Activated B cell treated with CpG ODN at 0.5 μM for 24 hours (primary cell): ENCODE measurements at places on chromosomes 5 and 9. TPM values are rescaled to one million over a fixed set of nuclear protein-coding genes. Genes with fewer than 3 reads are reported as not detected.

- peaks cover 85% of the 10 kb centered on the region for H3K4me1 ChIP-seq
- H3K36me3 ChIP-seq: no peaks in the 10 kb centered on the region
- peak overlapping the region; percentile 94 for H3K27ac ChIP-seq
- H3K4me3 ChIP-seq: peak overlapping the region; percentile 13
- no peak for DNase-seq
Observed at GRCh38 chr5:143002459-143003327, 232.5 kb downstream of the ARHGAP26 start.

CCL27 gene
- not detected in 2 replicates for total RNA-seq

RPS23 gene
- 4,125 and 4,753 TPM in 2 replicates for total RNA-seq

GNA14 gene
- not detected in 2 replicates for total RNA-seq

DNA sequence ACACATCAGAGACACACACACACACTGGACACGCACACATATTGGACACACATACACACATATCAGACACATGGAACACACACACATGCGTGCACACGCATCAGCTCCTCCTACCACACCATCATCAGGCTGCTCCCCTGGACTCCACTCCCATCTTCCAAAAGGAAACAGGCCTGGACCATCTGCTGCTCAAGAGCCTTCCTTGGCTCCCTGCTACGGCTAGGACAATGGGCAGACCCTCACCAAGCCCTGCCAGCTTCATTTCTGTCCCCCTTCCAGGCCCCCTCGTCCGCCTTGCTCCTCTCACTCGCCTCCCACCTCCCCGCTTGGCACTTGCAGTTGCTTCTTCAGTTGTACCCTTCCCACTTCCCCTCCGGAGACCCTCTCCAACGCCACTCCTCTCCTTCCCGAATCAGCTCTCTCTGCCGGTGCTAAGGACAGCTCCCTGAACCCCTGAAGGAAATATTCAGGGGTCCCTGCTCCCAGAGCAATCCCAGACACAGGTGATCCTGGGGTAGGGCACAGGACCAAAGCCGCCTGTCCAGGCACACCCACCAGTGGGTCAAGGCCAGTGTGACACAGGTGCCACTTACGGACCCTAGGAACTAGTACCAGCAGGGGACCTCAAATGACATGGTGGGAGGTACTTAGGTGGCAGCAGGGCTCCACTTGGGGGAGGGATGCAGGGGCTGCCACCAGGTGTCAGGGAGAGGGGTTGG, 12.1 kb upstream of the LAMC3 start:
- H3K4me1 ChIP-seq: no peaks in the 10 kb centered on the region
- H3K27me3 ChIP-seq: peaks cover 17% of the 10 kb centered on the region
- no peak overlapping the region for H3K4me3 ChIP-seq
- no peaks in the 10 kb centered on the region for H3K36me3 ChIP-seq
- no peak overlapping the region for H3K27ac ChIP-seq
- DNase-seq: no peak

- no peak overlapping the region for H3K4me3 ChIP-seq
- no peak for DNase-seq
- H3K27ac ChIP-seq: no peak overlapping the region
- no peaks in the 10 kb centered on the region for H3K27me3 ChIP-seq
- no peaks in the 10 kb centered on the region for H3K4me1 ChIP-seq
- H3K36me3 ChIP-seq: no peaks in the 10 kb centered on the region
Observed at GRCh38 chr5:168151041-168151440, 140.4 kb upstream of the WWC1 start.

GRCh38 chr9:13513716-13514444, 234.4 kb upstream of the MPDZ start:
- DNase-seq: no peak
- H3K36me3 ChIP-seq: no peaks in the 10 kb centered on the region
- no peak overlapping the region for H3K4me3 ChIP-seq
- no peaks in the 10 kb centered on the region for H3K4me1 ChIP-seq
- no peaks in the 10 kb centered on the region for H3K27me3 ChIP-seq
